ENCODE measurements at places on chromosomes 4 and X. TPM values are rescaled to one million over a fixed set of nuclear protein-coding genes. Genes with fewer than 3 reads are reported as not detected.

The ARL9 gene
- not detected for total RNA-seq

The C4orf46 gene
- 27.9 TPM for total RNA-seq

The LUZP4 gene
- total RNA-seq: not detected

The ATG4A gene
- 11.5 TPM for total RNA-seq

The WFS1 gene
- 0.89 TPM for total RNA-seq

The GALNTL6 gene
- not detected for total RNA-seq

The DMP1 gene
- total RNA-seq: not detected

Data from Karpas-422 (cell line).